ENCODE measurements at places on chromosomes 5 and 9.

DNA sequence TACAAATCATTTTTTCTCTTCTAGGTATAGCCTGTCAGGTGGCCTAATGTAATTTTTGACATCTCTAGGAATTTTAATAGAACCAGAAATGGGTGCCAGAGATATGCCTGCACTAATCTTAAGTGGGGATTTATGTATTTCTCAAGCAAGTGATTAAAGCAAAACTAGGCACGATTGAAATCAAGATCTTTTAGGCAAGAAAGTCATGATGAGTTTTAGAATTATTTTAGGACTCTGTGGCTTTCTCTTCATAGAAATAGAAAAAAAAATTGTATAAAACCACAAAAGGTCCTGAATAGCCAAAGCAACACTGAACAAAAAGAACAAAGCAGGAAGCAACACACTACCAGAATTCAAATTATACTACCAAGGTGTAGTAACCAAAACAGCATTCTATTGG lies 952 bp upstream of the AMACR start:
- DNase-seq: no peak

GRCh38 chr5:72288924-72289323 lies 31.1 kb downstream of the MRPS27 start:
- no peak for DNase-seq

DNA sequence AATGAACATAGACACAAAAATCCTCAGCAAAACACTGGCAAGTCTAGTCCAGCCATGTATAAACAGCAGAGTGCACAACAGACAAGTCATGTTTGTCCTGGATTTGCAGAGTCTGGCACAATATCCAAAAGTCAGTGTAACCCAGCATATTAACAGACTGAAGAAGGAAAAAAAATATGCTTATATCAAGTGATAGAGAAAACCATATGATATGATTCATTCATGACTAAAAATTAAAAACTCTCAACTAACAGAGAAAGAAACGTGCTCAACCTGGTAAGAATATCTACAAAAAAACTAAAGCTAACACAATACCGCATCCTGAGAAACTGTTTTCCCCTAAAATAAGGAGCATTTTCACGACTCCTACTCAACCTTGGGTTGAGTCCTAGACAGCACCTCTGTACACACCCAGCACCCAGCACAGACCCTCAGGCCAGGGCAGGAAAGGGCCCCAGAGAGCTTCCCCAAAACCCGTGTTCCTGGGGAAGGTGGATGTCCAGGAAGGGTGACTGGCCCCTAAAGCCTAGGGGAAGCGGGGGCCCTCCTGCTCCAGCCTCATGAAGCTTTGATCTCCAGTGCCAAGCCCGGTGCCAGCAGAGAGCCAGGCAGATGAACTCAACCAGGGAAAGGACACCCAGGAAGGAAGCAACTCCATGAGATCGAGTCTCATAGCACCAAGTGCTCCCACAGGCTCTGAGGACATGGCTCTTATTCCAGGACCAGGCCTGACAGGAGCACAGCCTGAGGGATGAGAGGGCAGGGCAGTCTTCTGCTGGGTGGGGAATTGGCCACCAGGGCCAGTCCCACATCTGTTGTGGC lies 38.9 kb downstream of the ADAMTS2 start:
- DNase-seq: no peak

DNA sequence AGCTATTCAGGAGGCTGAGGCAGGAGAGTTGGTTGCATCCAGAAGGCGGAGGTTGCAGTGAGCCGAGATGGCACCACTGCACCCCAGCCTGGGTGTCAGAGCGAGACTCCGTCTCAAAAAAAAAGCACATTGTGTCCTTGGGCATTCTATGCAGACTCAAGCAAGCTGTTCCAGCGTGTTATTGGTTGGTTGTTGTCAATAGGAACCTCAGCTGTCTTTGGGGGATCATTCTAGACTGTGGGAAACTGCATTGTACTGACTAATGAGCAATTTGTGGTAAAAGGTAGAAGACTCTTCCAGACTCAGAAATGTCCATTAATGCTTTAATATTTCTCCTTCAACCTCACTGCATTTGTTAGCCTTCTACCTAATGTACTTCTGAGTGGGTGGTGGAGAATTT lies 379.5 kb upstream of the GRAMD2B start:
- no peak for DNase-seq

DNA sequence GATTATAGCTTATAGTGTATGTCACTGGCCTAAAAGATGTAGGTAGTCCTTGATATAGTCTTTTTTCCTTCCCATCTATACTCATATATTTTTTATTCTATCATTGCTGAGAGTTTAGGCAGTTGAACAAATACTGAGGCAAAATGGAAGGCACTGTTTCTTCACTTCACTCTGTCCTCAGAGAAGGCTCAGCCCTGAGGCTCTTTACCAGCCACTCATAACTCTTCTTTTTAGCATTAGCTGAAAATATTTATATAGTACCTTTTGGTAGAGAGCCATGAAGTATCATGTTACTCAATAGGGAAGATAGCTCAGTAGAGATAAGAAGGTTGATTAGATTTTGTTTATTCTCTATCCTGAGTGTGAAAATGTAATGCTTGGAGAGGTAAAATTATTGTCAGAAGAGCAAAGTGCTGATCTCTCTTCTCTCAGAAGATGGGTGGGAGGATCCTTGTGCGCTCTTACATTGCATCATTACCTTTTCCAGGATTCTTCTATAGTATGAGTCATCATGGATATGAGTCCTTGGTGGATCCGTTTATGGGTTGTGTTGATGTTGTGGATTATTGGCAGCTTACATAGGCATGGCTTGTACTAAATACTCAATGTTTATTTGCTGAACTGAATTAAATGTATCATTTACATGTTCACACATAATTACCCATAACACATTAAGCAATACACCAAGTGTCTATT lies 88.1 kb downstream of the ANXA1 start:
- DNase-seq: no peak

- no peak for DNase-seq
Measured at GRCh38 chr5:56692359-56693219, 122.8 kb upstream of the MAP3K1 start.

DNA sequence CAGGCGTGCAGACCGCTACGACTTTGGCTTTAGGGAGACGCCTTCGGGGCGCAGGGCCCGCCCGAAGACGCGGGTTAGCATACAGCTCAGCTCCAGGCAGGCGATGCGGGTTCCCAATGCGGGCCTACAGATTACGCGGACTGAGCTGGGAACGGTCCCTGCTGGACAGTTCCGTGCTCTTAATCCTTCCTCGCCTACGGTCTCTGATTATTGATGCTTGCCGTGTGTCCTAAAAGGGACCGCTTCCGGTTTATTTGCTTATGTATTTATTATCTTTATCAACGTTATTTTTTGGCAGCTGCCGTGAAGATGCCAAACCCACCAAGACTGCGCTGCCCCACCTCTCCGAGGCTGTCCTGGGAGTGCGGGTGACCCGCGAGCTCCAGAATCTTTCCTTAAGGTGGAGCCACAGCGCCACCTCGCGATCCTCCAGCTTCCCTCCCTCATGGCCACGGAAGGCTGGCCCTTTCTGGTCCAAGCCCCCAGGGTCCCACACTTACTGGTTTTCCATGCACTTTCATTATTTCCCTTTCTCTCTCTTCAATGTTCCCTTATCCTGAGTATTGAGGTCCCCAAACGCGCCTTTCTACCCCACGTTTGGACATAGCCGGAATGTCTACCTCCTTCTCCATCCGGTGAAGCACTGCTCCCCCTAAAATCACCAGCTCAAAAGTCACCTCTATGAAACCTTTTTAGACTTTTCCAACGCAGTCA lies 7.0 kb upstream of the EBF1 start:
- DNase-seq: peak; percentile 57

- DNase-seq: no peak
Measured at GRCh38 chr9:104772714-104773510, 9.0 kb downstream of the NIPSNAP3B start.

GRCh38 chr9:105047742-105048041 lies 119.7 kb upstream of the ABCA1 start:
- no peak for DNase-seq

DNA sequence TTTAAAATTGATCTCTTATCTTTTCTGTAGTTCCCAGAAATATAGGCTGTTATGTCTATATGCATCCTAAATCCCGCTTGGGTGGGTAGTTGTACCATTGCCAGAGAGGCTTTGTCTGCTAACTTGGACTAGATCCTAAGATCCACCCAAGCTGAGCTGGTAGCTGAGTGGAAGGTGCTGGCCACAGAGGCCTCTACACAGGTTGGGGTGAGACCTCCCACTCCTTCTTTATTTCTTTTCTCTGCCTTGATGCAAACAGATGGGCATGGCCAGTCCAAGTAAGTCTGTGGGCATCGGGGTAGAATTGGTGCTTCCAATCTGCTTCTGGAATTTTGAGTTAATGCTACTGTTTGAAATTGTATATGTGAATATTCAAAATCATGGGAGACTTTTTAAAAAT lies 14.4 kb upstream of the GADD45G start:
- DNase-seq: no peak

GRCh38 chr9:79396168-79396567 lies 175.6 kb upstream of the TLE4 start:
- DNase-seq: no peak

DNA sequence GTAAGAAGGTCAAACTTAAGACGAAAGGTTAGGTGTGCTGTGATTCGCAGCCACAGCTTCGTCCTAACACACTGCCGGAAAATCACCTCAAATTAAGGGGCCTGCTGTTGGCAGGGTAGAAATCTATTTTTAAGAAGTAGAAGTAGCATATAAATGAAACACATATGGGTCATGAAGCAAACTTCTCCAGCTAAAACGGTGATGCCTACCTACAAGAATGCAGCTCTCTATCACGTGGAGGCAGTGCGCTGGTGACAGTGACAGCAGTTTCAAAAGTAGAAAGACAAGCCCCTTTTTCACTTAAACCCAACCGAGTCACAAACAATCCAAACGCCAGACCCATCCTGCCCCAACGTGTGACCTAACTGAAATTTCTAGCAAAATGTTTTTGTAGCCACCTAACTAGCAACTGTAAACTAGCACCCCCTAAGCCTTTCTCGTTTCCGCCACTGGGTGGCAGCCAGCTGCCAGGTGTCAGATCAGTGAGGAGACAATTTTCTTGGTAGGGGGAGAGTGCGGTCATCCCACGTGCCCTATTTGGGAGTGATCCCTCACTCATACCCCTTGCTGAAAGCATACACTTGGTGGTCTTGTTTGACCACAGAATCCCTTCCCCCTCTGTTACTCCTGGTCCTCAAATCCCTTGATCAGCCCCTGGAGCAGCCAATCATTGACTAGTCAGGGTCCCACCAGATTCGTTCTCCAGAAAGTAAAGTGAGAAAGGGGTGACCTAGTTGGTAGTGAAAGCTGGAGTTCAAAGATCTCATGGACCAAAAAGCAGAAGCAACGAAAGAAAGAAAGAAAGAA lies 71.8 kb upstream of the MAMDC2 start:
- DNase-seq: peak; percentile 38

- no peak for DNase-seq
Measured at GRCh38 chr9:114655689-114656088, 1.9 kb downstream of the TEX53 start.

DNA sequence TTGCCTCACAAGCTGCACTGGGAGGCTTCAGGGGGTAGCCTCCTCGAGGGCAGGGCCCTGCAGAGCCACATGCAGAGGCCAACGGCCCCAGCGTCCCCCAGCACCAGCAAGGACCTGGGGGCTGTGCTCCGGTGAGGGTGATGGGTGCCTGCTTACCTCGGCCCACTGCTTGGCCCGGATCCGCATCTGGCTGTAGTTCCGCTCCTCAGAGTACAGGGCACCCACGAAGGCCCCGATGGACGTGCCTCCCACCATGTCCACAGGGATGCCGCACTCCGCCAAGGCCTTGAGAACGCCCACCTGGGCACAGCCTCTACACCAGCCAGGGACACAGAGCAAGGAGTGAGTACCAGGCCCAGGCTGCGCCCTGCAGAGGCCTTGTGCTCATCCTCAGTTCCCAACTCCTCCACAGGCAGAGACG lies 8.0 kb upstream of the NSMF start:
- DNase-seq: no peak

- no peak for DNase-seq
Measured at GRCh38 chr9:4147476-4148230, 152.2 kb downstream of the GLIS3 start.

DNA sequence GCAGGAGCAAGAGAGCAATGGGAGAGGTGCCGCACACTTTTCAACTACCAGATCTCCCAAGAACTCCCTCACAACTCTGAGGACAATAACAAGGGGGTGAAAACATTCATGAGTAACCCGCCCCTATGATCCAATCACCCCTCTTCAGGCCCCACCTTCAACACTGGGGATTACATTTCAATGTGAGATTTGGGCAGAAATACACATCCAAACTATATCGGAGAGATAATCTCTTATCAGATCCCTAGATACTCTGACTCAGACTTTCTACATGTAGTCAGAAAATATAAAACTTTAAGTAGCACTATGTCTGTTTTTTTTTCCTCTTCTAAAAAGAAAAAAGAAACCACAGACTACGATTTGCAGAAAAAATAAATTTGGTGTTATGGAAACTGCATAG lies 1595.9 kb upstream of the NUDT12 start:
- DNase-seq: no peak

DNA sequence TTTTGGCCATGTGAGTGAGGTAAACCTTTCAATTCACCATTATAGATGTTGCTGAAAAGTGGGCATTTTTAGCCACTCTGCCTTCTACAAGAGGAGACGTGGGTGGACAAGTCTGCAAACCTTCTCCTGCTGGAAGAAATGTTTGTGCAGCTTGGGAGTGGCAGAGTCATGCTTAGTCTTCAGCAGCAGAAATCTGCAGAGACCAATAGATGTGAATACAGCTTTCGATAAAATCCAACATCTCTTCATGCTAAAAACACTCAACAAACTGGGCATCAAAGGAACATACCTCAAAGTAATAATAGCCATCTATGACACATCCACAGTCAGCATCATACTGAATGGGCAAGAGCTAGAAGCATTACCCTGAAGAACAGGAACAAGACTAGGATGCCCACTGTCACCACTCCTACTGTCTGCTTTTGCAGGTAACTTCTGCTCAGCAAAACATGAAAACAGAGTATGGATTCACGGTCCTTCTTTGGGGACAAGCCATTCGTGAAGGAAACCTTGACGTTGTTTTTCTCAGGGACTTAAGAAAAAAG lies 91.3 kb downstream of the RALGPS1 start:
- DNase-seq: no peak

- no peak for DNase-seq
Measured at GRCh38 chr9:77744841-77745430, 96.8 kb upstream of the GNA14 start.

DNA sequence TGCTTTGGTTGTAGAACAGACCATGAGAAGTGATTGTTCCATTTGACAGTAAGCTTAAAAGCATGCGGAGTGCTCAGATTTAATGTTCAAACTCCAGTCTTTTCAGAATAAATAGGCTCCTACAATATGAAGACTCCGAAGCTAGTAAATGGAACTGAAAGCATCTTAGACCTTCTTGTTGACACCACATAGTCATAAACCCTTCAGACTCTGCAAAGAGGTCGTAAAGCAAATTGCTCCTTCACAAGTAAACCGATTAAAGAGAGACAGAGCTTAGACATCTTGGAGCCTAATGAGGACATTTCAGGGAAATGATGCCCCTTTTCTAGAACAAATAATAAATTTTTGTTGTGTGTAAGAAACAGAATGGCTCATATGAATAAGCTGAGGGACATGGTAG lies 511.0 kb upstream of the RIOK2 start:
- no peak for DNase-seq
